ENCODE measurements at places on chromosomes 1 and 21.

- no peaks in the 10 kb centered on the region for H3K27me3 ChIP-seq
- H3K4me1 ChIP-seq, result no peaks in the 10 kb centered on the region
- peak; percentile 84 for DNase-seq
- H3K4me3 ChIP-seq, result no peak overlapping the region
- no peak overlapping the region for H3K27ac ChIP-seq
- H3K36me3 ChIP-seq, result no peaks in the 10 kb centered on the region
Measured at GRCh38 chr1:27111626-27112573, 43.0 kb downstream of the SLC9A1 start.

DNA sequence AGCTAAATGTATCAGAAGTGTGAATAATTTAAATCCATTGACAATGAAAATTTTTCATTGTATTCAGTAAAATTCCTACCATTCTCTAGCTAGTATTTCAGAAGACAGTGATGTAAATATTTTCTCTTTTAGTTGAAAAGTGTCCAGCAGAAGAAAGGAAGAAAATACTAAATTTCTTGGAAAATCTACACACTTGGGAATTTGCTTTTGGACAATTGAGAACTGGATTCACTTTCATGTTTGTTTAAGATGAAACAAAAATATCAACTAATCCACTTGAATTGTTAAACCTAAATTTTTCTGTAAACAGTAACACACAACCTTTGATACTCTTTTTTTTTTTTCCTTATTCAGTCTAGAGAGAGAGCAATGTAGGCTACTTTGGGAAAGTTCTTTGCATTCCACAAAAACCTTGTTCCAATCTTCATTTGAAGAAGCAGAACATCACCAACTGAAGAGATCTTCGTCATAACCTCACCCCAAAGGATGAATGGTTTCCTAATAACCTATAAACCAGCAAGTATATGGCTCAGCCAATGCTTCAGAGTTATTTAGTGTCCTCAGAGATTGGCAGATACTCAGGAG, 155.1 kb upstream of the GORAB start:
- H3K27me3 ChIP-seq, result no peaks in the 10 kb centered on the region
- DNase-seq, result no peak
- no peak overlapping the region for H3K27ac ChIP-seq
- H3K36me3 ChIP-seq, result no peaks in the 10 kb centered on the region

GRCh38 chr1:216702170-216702569, 21.1 kb downstream of the ESRRG start:
- no peak overlapping the region for H3K4me3 ChIP-seq
- H3K36me3 ChIP-seq, result no peaks in the 10 kb centered on the region
- no peak overlapping the region for H3K27ac ChIP-seq

DNA sequence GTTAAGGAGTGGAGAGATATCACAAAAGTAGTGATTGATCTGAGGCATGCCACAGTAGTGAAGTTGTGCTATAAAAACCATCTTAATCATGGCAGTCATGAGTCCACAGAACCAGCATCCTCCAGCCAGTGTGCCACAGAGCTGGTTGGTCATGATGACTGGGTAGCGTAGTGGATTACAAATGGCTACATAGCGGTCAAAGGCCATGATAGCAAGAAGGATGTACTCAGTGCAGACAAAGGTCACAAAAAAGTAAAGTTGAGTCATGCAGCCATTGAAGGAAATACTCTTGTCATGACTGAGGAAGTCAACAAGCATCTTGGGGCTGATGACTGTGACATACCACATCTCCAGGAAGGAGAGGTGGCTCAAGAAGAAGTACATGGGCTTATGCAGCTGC, 6.7 kb downstream of the OR6Y1 start:
- no peaks in the 10 kb centered on the region for H3K36me3 ChIP-seq
- no peaks in the 10 kb centered on the region for H3K27me3 ChIP-seq
- DNase-seq, result no peak
- H3K4me1 ChIP-seq, result no peaks in the 10 kb centered on the region
- no peak overlapping the region for H3K4me3 ChIP-seq
- H3K27ac ChIP-seq, result no peak overlapping the region

- H3K36me3 ChIP-seq, result peaks cover 6% of the 10 kb centered on the region
- DNase-seq, result no peak
- no peak overlapping the region for H3K27ac ChIP-seq
- H3K27me3 ChIP-seq, result no peaks in the 10 kb centered on the region
- no peak overlapping the region for H3K4me3 ChIP-seq
- no peaks in the 10 kb centered on the region for H3K4me1 ChIP-seq
Measured at GRCh38 chr1:77594366-77595112, 87.9 kb downstream of the ZZZ3 start.

GRCh38 chr1:147072482-147073432, 99.5 kb downstream of the PRKAB2 start:
- no peak for DNase-seq
- H3K4me1 ChIP-seq, result peaks cover 10% of the 10 kb centered on the region
- H3K27me3 ChIP-seq, result peaks cover 8% of the 10 kb centered on the region
- H3K27ac ChIP-seq, result no peak overlapping the region
- no peaks in the 10 kb centered on the region for H3K36me3 ChIP-seq

- no peaks in the 10 kb centered on the region for H3K36me3 ChIP-seq
- no peak overlapping the region for H3K27ac ChIP-seq
- no peak for DNase-seq
- H3K4me3 ChIP-seq, result no peak overlapping the region
- no peaks in the 10 kb centered on the region for H3K27me3 ChIP-seq
Measured at GRCh38 chr1:201834621-201835020, 5.7 kb downstream of the IPO9 start.

GRCh38 chr1:152148051-152148450, 11.0 kb downstream of the RPTN start:
- H3K36me3 ChIP-seq, result no peaks in the 10 kb centered on the region
- no peak for DNase-seq
- no peak overlapping the region for H3K4me3 ChIP-seq
- no peaks in the 10 kb centered on the region for H3K4me1 ChIP-seq
- no peaks in the 10 kb centered on the region for H3K27me3 ChIP-seq
- H3K27ac ChIP-seq, result no peak overlapping the region

GRCh38 chr21:38825269-38825668, 19.5 kb downstream of the ETS2 start:
- peaks cover 25% of the 10 kb centered on the region for H3K4me1 ChIP-seq
- peaks cover 46% of the 10 kb centered on the region for H3K36me3 ChIP-seq
- peak overlapping the region; percentile 57 for H3K27ac ChIP-seq
- DNase-seq, result no peak
- H3K27me3 ChIP-seq, result no peaks in the 10 kb centered on the region

GRCh38 chr1:38497921-38498656, 361.5 kb downstream of the RRAGC start:
- H3K4me3 ChIP-seq, result no peak overlapping the region
- H3K27me3 ChIP-seq, result no peaks in the 10 kb centered on the region
- no peaks in the 10 kb centered on the region for H3K36me3 ChIP-seq
- no peak for DNase-seq
- no peaks in the 10 kb centered on the region for H3K4me1 ChIP-seq

DNA sequence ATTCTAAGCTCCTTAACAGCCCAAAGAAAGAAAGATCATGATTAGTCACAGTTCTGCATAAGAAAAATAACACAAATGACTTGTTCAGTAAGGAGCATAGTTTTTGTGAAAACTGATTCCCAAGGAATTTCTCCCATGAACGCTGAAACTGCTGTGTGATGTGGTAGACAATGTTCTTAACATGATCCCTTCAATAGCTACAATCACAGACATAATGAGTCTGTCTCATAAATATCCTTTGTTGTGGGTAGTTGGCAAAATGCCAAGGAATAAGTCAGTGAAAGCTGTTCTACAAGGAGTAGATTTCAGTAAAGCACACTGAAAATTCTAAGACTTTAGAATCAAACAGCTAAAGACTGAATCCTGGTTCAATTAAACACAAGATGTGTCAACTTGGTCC, 404.8 kb downstream of the HLX start:
- H3K4me3 ChIP-seq, result no peak overlapping the region
- no peaks in the 10 kb centered on the region for H3K27me3 ChIP-seq
- no peaks in the 10 kb centered on the region for H3K36me3 ChIP-seq
- no peaks in the 10 kb centered on the region for H3K4me1 ChIP-seq
- H3K27ac ChIP-seq, result no peak overlapping the region
- no peak for DNase-seq

- no peak for DNase-seq
- H3K4me1 ChIP-seq, result no peaks in the 10 kb centered on the region
- H3K36me3 ChIP-seq, result no peaks in the 10 kb centered on the region
- H3K27ac ChIP-seq, result no peak overlapping the region
- no peaks in the 10 kb centered on the region for H3K27me3 ChIP-seq
Measured at GRCh38 chr1:234067581-234068337, 163.3 kb downstream of the SLC35F3 start.

DNA sequence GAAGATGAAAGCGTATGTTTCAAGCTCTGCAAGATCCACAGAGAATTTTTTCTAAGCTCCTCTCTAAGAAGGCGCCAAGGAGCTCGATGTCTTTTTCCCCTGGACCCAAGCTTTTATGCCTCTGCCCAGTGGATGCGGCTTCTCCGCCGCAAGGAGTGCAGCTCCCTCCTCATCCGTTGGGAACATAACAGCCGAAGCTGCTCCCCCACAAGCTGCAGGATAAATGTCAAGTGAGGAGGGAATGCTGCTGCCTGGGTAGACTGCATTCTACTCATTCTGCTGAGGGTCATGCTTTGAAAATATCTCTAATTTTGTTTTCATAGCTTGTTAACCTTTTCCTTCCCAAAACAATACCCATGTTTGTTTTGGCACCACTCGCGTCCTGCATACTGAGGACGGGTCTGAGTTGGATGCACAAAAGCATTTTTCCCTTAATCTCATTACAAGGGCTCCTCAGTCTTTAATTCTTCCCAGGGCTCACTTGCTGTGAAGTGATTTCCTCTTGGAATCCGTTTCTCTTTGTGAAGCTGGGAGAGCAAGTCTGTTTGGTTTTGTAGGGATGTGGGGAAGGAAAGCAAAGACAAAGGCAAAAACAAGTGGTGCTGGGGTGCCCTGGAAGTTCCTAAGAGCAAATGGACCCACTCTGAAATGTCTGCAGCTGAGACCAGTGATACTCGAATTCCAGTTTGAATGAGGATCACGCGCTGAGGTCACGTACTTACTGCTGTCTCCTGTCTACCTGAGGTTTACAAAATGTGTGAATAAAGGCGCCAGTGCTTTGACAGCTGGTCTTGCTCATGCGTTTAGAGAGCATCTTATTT, 134.0 kb upstream of the IRF2BP2 start:
- H3K27me3 ChIP-seq, result no peaks in the 10 kb centered on the region
- no peaks in the 10 kb centered on the region for H3K36me3 ChIP-seq
- no peaks in the 10 kb centered on the region for H3K4me1 ChIP-seq
- no peak for DNase-seq
- H3K27ac ChIP-seq, result peak overlapping the region; percentile 19

GRCh38 chr1:44672254-44672955, 1.9 kb downstream of the TMEM53 start:
- peak; percentile 62 for DNase-seq
- no peaks in the 10 kb centered on the region for H3K27me3 ChIP-seq
- peaks cover 44% of the 10 kb centered on the region for H3K4me1 ChIP-seq
- H3K27ac ChIP-seq, result peak overlapping the region; percentile 96
- no peaks in the 10 kb centered on the region for H3K36me3 ChIP-seq

DNA sequence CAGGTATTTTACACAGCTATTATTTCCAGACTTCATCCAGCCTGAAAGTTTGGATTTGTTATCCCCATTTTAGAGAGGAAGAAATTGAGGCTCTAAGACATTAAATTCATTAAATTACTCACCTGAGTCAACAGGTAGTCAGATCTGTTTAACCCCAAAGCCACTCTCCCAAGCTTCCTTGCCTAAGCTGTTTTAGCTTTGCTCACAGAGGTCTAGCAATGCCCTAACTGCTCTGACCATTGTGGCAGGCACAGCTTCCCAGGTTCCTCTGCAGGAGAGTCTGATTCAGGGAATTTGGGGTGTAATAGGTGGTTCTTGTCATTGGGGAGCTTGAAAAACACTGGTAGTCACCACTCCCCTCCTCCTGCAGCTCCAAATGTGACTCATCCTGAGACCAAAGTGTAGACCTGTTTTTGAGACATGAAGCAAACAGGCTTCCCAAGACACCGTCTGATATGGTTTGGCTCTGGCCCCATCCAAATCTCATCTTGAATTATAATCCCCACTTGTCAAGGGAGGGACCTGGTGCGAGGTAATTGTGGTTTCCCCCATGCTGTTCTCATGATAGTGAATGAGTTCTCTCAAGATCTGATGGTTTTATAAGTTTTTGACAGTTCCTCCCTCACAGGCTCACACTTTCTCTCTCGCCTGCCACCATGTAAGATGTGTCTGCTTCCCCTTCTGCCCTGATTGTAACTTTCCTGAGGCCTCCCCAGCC, 142.8 kb upstream of the DNAH14 start:
- no peaks in the 10 kb centered on the region for H3K4me1 ChIP-seq
- no peak overlapping the region for H3K4me3 ChIP-seq
- no peaks in the 10 kb centered on the region for H3K36me3 ChIP-seq
- H3K27ac ChIP-seq, result no peak overlapping the region
- DNase-seq, result no peak

GRCh38 chr21:15282665-15283064, 217.9 kb upstream of the NRIP1 start:
- no peak overlapping the region for H3K4me3 ChIP-seq
- H3K27ac ChIP-seq, result no peak overlapping the region

- peak overlapping the region; percentile 38 for H3K4me3 ChIP-seq
- H3K27ac ChIP-seq, result no peak overlapping the region
- no peaks in the 10 kb centered on the region for H3K36me3 ChIP-seq
- no peaks in the 10 kb centered on the region for H3K27me3 ChIP-seq
Measured at GRCh38 chr1:11719313-11720032, 16.5 kb upstream of the AGTRAP start.

GRCh38 chr1:99855914-99856450, 5.8 kb downstream of the AGL start:
- no peaks in the 10 kb centered on the region for H3K4me1 ChIP-seq
- H3K27ac ChIP-seq, result no peak overlapping the region
- peaks cover 4% of the 10 kb centered on the region for H3K36me3 ChIP-seq
- H3K4me3 ChIP-seq, result no peak overlapping the region
- H3K27me3 ChIP-seq, result no peaks in the 10 kb centered on the region

DNA sequence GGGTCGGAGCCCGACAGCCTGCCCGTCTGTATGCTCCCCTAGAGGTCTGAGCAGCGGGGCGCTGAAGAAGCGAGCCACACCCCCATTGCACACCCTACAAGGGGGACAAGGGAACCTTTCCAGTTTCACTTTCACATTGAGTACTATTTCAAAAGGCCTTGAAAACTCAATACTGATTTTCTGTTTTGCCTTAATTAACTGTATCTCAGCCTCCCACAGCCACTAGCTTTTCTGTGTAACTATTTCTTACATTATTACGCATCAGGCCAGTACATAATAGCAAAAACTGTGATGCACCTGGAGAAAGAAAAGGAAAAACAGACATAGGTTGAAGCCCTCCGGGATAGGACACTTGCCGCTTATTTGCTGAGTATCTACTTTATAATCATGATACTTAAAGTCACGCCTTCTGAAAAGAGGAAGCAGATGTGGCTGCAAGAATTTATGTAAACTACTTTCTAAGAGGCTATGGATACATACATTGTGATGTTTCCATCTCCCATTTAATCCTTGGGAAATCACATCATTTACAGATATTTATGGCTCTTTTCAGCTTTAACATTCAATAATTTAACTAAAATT, 1719.5 kb downstream of the MRPL39 start:
- no peak overlapping the region for H3K27ac ChIP-seq
- H3K4me3 ChIP-seq, result no peak overlapping the region
- no peaks in the 10 kb centered on the region for H3K36me3 ChIP-seq
- DNase-seq, result no peak
- H3K27me3 ChIP-seq, result no peaks in the 10 kb centered on the region

GRCh38 chr1:215617979-215618378, 50.9 kb downstream of the KCTD3 start:
- no peaks in the 10 kb centered on the region for H3K27me3 ChIP-seq
- no peak overlapping the region for H3K27ac ChIP-seq
- peaks cover 31% of the 10 kb centered on the region for H3K36me3 ChIP-seq
- DNase-seq, result no peak
- no peaks in the 10 kb centered on the region for H3K4me1 ChIP-seq
- H3K4me3 ChIP-seq, result no peak overlapping the region

Data from right atrium auricular region (tissue), 2 donors.